ENCODE measurements at places on chromosomes 5 and 9.
A peak's percentile ranks its signal among the peaks of the same experiment; 100 is the strongest.

GRCh38 chr5:134370871-134371833 lies at the start of gene UBE2B:
Gene UBE2B, plus strand, starts transcription at chr5:134371569. Its CDS starts 27 bp downstream, at chr5:134371596.
- peak; percentile 97 for DNase-seq

- DNase-seq = no peak
These were observed 172.2 kb upstream of the PLCXD3 start for GRCh38 chr5:41682641-41683040.

GRCh38 chr9:69445251-69445650 lies 120.2 kb downstream of the ENTREP1 start:
- no peak for DNase-seq

- no peak for DNase-seq
These were observed 2.8 kb downstream of the FAM174A start for GRCh38 chr5:100537946-100538345.

DNA sequence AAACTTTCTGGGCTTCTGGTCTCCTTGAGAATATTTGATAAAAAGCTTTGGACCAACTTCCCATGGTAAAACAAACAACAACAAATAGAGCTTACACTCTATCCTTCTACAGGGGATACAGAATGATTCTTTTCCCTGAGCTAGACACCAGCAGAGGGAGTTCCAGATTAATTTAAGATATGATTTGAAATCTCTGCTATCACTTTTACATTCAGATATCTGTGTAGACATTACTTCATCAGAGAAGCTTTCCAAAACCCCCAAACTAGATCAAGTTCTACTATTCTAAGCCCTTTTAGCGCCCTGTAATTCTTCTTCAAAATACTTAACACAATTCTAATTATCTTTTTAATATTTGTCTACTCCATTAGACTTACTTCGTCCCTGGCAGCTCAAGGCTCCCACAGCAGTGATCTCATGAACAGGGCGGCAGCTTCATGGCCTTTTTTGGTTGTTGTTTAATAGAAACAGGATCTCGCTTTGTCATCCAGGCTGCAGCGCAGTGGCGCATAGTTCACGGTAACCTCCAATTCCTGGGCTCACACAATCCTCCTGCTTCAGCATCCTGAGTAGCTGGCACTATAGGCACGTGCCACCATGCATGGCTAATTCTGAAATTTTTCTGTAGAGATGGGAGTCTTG lies 955 bp upstream of the GALNT12 start:
- no peak for DNase-seq

DNA sequence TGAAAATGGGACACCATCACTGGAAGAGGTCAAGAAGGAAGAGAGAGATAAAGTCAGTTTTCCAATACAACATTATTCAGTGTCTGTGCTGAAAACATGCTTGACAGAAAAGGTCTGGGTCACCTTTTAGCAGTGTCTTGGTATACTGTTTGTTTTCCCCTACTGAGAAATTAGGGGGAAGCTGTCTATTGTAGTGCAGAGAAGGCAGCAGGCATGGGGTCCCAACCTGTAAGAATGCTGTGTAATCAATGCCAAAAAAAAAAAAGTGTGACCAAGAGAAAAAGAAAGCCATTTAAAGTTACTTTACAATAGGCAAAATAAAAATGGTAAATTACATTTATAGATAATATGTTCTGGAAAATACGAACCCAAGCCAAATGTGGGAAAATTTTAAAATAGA lies 139.3 kb downstream of the RAB3C start:
- no peak for DNase-seq

DNA sequence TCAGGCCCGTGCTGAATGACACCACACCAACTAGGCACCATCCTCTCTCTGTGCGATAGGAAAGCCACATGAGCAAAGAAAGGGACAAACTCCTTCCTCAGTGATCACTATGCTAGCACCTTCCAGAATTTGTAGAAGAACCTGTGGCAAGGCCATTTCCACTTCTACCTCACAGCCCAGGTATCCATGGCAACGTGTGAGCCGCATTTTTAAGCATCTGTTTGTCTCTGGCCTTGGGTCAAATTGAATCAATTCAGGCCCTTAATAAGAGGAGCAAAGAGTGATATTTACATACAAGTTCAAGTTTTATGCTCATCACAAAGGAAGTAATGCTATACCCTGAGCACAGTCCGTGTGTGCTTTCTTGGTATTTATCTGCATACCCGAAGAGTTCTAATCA lies 179.3 kb downstream of the SLC12A2 start:
- DNase-seq = no peak

- DNase-seq = no peak
These were observed 66.6 kb downstream of the DROSHA start for GRCh38 chr5:31465291-31465690.

GRCh38 chr5:98314292-98314691 lies 459.2 kb upstream of the RGMB start:
- no peak for DNase-seq

DNA sequence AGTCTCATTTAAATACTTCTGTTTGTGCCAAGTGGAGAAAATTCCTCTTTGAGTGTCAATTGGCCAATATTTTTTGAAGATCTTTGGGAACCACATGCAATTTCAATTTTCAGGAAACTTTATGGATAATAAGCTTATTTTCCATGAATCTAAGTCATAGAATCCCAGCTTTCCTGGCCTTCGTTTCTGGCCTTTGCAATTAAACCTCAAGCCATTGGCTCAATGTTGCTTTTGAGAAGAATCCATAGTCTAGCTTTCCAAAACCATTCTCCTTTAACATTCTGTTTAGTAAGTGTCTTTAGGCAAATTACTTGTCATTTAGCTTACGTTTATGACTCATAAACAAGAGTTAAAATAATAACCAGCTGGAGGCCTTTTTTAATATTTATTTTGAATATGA lies 145.0 kb upstream of the FTMT start:
- DNase-seq = no peak

DNA sequence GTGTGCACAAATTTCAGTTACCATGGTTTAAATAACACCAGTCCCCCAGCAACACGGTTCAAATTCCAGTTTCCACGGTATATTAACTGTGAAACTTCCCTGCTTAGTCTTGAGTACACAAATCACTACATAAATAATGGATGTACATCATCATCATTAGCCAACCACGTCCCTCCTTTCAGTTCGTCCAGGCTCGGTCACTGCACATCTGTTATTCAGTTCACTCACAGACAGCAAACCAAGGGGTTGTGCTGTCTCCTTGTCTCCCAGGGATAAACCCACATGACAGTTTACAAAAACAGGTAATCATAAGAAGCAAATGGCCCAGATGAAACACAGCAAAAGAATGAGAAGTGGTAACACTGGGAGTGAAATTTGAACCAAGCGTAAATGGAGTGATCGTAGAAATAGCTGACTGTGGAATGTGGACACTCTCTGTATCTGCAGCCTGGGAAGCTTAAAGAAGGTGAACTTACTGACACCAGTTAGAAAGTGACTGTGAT lies 61.0 kb upstream of the RAD23B start:
- DNase-seq = no peak

- no peak for DNase-seq
These were observed 1.4 kb downstream of the SLC26A2 start for GRCh38 chr5:149961957-149962409.

GRCh38 chr9:119861842-119862241 lies 492.6 kb upstream of the BRINP1 start:
- DNase-seq = no peak

DNA sequence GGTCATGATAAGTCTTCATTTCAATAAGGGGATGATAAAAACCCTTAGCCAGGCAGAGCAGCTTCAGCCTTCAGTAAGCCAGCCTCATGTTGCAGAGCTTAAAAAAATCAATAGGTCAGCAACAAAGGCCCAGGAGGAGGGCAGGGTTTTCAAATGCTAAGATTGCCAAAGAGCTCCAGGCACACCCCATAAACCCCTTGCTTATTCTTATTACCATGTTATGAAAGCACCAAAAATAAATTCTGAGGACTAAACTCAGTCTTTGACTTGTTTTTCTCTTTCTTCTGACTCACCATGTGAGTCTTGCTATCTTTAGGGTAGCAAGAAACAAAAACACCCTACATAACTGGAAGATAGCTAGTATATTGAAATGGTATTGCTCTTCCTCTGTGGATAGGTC lies 317.1 kb downstream of the KCTD16 start:
- DNase-seq = no peak

DNA sequence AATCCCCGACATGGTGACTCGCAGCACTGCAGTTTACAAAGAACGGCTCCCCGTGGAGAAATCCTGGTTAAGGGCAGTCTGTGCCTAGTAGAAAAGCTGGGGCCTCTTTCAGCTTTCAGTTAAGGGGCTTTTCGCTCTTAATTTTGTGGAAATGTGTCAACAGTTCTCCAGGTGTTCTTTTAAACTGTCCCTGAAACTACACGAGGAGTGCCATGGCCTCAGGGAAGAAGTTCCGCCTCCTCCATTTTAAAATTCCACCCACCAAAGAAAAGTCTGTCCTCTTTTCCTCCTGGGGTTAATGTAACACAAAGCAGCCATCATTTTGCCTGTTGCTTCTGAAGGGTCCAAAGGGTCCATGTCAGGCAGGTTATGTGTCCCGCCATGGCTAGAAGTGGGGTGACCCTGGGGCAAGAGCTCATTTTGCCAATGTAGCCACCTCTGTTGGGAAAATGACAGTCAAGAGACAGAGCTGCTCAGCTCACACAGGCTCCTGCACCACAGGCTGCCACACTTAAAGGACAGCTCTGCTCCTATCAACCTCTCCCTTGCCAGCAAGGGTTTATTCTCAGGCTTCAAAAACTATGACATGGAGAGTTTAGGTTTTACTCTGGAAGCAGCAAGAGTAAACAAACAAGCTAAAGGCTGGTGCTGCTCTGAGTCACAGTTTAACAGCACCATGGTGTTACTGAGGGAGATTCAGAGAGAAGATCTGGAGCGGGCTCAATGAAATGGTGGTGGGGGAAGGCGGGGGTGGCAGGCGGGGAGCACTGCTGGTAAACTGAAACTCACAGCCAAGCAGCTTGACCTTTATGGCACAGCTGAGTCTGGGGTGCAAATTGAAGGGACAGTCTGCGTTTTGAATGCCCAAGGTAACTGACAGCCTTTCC lies 3.2 kb downstream of the WHRN start:
- no peak for DNase-seq

DNA sequence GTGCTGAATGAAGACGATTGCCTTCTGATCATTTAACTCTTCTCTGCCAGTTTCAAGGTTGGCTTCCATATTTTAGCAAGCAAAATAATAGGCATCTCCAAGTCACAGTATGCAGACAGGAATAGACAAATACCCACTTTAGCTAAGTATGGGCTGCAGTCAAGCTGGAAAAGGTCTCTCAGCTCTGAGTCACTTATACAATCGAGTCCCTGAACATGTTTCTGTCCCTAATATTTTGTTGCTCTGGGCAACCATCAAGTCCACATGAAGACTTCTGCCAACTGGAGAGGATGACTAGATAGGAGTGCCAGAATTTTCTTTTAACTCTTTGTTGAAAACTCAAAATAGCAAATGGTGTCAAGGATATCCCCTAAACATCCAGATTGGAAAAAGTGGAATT lies 575.3 kb downstream of the RAB3C start:
- no peak for DNase-seq

DNA sequence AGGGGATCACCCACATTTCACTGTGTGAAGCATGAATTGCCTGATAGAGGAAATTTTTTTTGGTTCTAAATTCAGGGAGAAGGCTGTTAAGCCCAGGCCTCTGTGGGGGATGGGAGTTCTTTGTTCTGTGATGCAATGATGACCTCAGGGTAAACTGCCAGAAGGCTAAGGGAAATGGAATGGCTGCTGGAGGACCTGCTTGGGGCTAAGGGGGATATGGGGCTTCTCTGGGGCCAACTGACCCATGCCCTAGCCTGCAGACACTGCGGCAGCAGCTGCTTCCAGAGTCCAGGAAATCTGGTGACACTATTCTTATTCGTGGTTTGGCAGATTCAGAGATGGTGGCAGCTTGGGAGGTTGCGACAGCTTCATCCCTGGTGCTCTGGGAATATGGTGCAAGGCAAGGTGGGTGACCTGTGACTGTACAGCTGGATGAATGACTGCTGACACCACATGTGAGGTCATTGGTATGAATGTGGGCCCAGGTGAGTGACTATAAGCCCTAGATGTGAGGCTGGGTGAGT lies 30.3 kb downstream of the VCP start:
- no peak for DNase-seq

- no peak for DNase-seq
These were observed 22.6 kb downstream of the ANKS6 start for GRCh38 chr9:98773721-98774120.

DNA sequence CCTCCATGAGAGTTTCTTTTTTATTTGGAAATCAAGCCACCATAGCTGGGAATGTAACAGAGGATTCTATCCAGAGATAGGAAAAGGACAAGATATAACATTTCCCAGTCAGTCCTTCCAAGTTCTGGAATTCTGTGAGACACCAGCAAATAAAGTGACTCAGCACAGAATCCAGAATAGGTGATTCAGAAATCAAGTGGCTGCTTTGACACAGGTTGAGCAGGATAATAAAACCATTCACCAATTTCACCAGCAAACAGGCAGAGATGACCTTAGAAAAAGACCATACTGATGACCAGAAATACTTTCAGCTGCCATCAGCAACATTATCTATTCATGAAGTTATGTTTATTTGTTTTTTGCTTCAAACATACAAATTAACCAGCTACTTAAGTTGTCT lies 491.5 kb upstream of the TUSC1 start:
- DNase-seq = no peak

GRCh38 chr5:149795360-149795759 lies 65.2 kb downstream of the PPARGC1B start:
- no peak for DNase-seq

GRCh38 chr9:35470340-35470739 lies 19.6 kb upstream of the RUSC2 start:
- DNase-seq = no peak

GRCh38 chr9:21782205-21782604 lies 20.2 kb upstream of the MTAP start:
- DNase-seq = no peak

GRCh38 chr9:99265691-99266090 lies 43.6 kb downstream of the SEC61B start:
- no peak for DNase-seq

DNA sequence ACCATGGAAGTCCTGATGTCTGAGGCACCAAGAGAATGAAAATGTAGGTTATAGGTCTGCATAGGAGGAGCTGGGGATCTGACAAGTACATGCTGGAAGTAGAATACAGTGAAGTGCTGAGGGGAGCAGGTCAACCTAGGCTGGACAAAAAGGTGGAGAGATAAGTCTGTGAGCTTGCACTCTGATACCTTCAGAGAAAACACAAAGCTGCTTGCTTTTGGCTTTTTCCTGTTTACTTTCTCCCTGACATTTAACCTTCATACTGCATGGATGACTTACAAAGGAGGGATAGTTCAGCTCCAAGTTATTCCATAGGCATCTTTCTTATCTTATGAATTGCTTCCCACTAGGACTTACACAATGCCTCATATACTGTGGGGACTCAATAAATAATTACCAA lies 256.7 kb upstream of the NREP start:
- DNase-seq = no peak
